ENCODE measurements at places on chromosomes 6 and 20. TPM values are rescaled to one million over a fixed set of nuclear protein-coding genes. Genes with fewer than 3 reads are reported as not detected.
A peak's percentile ranks its signal among the peaks of the same experiment; 100 is the strongest.

- H3K27me3 ChIP-seq: no peaks in the 10 kb centered on the region
- H3K4me1 ChIP-seq: peaks cover 2% of the 10 kb centered on the region
- H3K27ac ChIP-seq: no peak overlapping the region
- no peak for DNase-seq
Observed at GRCh38 chr20:7760247-7761031, 179.8 kb downstream of the HAO1 start.

The IMPG1 gene
- not detected for total RNA-seq

The NOTCH4 gene
- total RNA-seq: 0.37 TPM

DNA sequence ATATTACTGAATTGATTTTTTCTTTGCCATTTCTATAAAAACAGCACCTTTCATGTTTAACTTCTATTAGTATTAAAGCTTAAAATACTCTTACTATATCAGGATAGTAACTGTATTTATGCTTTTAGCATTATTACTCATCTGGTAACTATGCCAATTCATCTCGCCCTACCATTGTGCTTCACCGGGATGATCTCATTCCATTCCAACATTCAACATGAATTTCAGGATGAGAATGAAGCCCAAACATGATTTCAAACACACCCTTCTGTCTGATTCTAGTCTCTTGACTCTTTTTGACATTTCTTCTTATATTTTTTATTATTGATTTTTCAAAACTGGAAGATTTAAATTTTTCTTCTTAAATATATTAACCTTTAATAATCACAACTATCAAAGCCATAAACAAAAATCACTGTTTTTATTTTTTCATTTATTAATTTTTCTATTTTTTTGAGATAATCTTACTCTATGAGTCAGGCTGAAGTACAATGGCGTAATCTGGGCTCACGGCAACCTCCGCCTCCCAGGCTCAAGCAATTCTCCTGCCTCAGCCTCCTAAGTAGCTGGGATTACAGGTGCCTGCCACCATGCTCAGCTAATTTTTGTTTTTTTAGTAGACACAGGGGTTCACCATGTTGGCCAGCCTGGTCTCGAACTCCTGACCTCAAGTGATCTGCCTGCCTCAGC is 46.7 kb downstream of the GJA1 start:
- H3K4me3 ChIP-seq: no peak overlapping the region
- no peak overlapping the region for H3K27ac ChIP-seq
- H3K36me3 ChIP-seq: no peaks in the 10 kb centered on the region
- no peaks in the 10 kb centered on the region for H3K27me3 ChIP-seq

DNA sequence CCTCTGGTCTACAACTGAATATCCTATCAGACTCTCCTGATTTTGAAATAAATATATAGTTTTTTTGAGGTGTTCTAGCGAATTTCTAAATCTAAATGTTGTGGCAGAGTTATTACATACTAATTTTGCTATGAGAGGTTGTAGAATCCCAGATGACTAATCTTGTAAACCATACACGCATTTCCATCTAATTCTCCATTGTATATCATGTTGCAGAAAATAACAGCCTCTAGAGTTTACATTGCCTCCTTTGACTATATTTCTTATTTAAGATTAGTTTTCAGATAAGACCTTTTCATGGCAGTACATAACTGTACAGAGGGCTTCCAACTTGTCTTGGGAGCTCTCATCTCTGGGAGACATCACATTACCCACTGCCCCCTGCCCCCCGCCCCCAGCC is 22.9 kb downstream of the PTPN1 start:
- no peak for DNase-seq
- H3K27me3 ChIP-seq: no peaks in the 10 kb centered on the region
- H3K4me1 ChIP-seq: peaks cover 44% of the 10 kb centered on the region
- no peak overlapping the region for H3K4me3 ChIP-seq
- H3K27ac ChIP-seq: no peak overlapping the region

The ZFAND3 gene
- total RNA-seq: 39.6 TPM

DNA sequence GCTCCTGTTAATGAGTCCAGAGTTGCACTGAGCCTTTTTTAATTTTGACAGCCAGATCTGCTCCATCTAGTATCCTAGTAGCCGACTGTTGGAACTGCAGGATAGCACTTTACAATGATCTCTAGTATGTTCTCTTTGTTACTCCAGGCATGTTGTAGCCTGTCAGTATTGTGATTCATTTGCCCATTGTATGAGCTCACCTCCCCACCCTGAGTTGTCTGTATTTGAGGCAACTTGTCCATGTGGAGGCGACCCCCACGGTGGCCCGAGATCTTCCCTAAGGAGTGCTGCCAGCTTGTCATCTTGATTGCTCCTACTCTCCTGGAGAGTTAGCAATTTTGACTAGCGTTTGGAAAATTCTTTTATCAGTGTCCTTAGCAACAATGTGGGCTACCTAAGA is 67.2 kb downstream of the DHX35 start:
- H3K36me3 ChIP-seq: peaks cover 36% of the 10 kb centered on the region
- H3K27ac ChIP-seq: no peak overlapping the region
- peaks cover 17% of the 10 kb centered on the region for H3K4me1 ChIP-seq
- H3K27me3 ChIP-seq: no peaks in the 10 kb centered on the region
- no peak for DNase-seq

The BFSP1 gene
- 0.43 TPM for total RNA-seq

DNA sequence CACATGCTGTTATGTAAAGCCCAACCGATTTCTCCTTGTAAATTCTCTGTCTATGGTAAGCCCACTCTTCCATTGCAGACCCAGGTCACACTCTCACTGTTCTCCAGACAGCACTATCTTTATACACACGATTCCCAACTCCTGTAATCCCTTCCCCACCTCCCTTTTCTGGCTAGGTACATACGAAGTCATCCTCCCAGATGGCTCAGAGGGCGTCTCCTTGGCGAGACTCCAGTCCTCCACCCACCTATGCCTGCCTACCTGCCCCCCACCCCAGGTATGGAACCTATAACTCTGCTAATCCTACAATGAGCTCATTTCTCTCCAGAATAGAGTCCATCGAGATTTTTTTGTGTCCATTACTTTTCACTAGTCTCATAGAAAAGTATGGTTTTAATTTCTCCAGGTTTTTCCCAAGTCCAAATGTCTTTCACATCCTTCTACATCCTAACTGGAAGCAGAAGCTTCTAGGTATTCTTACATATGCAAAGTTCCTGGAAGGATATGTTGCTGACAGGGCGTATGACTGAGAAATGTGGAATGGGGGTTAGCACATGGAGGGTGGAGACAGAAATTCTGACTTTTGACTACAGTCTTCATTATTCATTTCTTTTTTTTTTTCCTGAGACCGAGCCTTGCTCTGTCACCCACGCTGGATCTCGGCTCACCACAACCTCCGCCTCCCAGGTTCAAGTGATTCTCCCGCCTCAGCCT is 22.8 kb downstream of the SCML4 start:
- H3K4me3 ChIP-seq: no peak overlapping the region
- H3K36me3 ChIP-seq: peaks cover 1% of the 10 kb centered on the region
- no peak for DNase-seq
- H3K27me3 ChIP-seq: peaks cover 7% of the 10 kb centered on the region
- no peak overlapping the region for H3K27ac ChIP-seq

DNA sequence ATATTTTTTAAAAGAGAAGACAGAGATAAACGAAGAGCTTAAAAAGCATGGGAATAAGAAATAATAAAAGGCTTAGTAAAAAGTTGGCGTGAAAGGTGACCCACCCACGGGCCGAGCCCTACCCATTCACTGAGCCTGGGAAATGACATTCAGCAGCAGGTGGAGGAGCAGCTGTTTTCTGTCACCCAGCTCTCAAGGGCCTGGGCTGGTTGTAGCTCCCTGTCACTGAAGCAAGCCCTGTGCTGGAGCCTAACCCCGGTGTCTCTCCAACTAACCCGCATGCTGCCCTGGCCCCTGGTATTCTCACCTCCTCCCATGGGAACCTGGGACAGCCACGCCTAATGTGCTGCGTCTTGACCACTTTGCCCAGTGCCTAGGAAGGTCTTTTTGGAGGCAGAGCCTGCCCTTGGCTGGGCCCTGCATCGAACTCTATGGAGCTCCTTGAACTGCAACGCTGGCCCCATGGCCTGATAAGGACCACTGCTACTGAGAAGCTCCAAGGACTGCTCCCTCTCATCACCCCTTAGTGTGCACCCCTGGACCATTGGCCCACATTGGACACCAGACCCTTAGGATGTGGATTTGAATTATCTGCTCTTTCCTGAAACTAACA is 68.8 kb upstream of the IYD start:
- peaks cover 4% of the 10 kb centered on the region for H3K27me3 ChIP-seq
- no peak for DNase-seq
- no peak overlapping the region for H3K27ac ChIP-seq
- H3K4me3 ChIP-seq: no peak overlapping the region
- no peaks in the 10 kb centered on the region for H3K36me3 ChIP-seq

GRCh38 chr6:170439366-170440361 is 113.4 kb downstream of the PSMB1 start:
- H3K4me3 ChIP-seq: no peak overlapping the region
- H3K4me1 ChIP-seq: no peaks in the 10 kb centered on the region
- no peaks in the 10 kb centered on the region for H3K36me3 ChIP-seq
- H3K27ac ChIP-seq: no peak overlapping the region

- peak; percentile 65 for DNase-seq
- peaks cover 5% of the 10 kb centered on the region for H3K4me1 ChIP-seq
- no peaks in the 10 kb centered on the region for H3K36me3 ChIP-seq
- no peak overlapping the region for H3K4me3 ChIP-seq
Observed at GRCh38 chr6:93423542-93423941, 4.2 kb upstream of the EPHA7 start.

DNA sequence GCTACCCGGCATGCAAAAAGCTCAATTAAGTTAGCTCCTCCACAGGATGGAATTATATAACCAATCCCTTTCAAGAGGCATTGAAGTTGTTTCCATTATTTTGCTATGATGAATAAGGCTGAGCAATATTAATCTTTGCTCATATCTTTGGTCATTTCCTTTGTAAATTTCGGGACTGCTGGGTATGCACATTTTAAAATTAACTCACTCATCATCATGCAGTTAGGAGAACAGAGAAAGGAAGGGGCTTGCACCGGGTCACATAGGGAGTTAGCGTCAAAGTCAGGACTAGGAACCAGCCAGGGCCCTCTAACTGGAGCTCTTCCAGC is 430 bp upstream of the FAM110A start:
- H3K4me1 ChIP-seq: peaks cover 39% of the 10 kb centered on the region
- H3K4me3 ChIP-seq: peak overlapping the region; percentile 84
- H3K27ac ChIP-seq: peak overlapping the region; percentile 85
- peaks cover 8% of the 10 kb centered on the region for H3K36me3 ChIP-seq
- H3K27me3 ChIP-seq: no peaks in the 10 kb centered on the region
- no peak for DNase-seq

DNA sequence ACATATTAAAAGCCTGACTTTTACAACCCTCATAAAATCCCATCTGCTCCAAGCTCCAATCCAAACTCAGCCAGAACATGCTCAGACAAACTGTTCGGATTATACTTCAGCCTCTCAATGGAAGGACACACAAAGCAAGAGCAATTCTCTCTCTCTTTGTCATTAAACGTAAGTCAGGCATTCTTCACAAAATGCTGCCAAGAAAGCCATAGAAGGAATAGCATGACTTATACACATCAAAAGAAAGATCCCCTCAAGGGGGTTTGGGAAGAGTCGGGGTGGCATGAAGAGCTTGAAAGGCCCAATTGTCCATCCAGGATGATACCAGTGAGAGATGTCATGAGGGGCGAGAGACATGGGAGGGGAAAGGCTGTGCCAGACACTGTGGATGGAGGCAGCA is 268.9 kb downstream of the PREX1 start:
- DNase-seq: no peak
- H3K4me1 ChIP-seq: no peaks in the 10 kb centered on the region
- peaks cover 4% of the 10 kb centered on the region for H3K27me3 ChIP-seq
- H3K36me3 ChIP-seq: no peaks in the 10 kb centered on the region

- H3K4me1 ChIP-seq: no peaks in the 10 kb centered on the region
- no peaks in the 10 kb centered on the region for H3K36me3 ChIP-seq
- H3K27me3 ChIP-seq: peaks cover 18% of the 10 kb centered on the region
- H3K4me3 ChIP-seq: no peak overlapping the region
- no peak for DNase-seq
- no peak overlapping the region for H3K27ac ChIP-seq
Observed at GRCh38 chr6:134880487-134881190, 69.3 kb downstream of the ALDH8A1 start.

- no peak for DNase-seq
- no peaks in the 10 kb centered on the region for H3K27me3 ChIP-seq
- no peak overlapping the region for H3K4me3 ChIP-seq
- H3K4me1 ChIP-seq: peaks cover 17% of the 10 kb centered on the region
- peak overlapping the region; percentile 14 for H3K27ac ChIP-seq
Observed at GRCh38 chr6:159754959-159755914, 6.6 kb upstream of the ACAT2 start.

The CDSN gene
- total RNA-seq: not detected

The SCAF8 gene
- 36.6 TPM for total RNA-seq

The TNFAIP3 gene
- total RNA-seq: 249 TPM

GRCh38 chr20:19096843-19097242 is 115.6 kb upstream of the SLC24A3 start:
- H3K27ac ChIP-seq: no peak overlapping the region
- no peak overlapping the region for H3K4me3 ChIP-seq
- no peaks in the 10 kb centered on the region for H3K4me1 ChIP-seq

DNA sequence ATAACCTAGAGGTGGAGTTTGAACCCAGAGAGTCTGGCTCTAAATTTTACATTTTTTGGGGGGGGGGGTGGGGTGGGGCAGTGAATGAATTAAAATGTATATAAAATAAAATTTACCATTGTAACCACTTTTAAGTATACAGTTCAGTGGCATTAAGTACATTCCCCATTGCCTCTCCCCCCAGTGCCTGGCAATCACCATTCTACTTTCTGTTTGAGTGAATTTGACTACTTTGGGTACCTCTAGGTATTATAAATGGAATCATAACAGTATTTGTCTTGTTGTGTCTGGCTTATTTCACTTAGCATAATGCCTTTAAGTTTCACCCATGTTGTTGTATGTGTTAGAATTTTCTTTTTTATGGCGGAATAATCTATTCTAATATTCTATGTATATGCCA is 2.7 kb downstream of the FAM110A start:
- H3K27ac ChIP-seq: peak overlapping the region; percentile 82
- peak overlapping the region; percentile 81 for H3K4me3 ChIP-seq
- H3K27me3 ChIP-seq: no peaks in the 10 kb centered on the region
- peaks cover 53% of the 10 kb centered on the region for H3K4me1 ChIP-seq
- DNase-seq: no peak

- H3K4me3 ChIP-seq: no peak overlapping the region
- H3K36me3 ChIP-seq: no peaks in the 10 kb centered on the region
- peaks cover 12% of the 10 kb centered on the region for H3K27me3 ChIP-seq
- peak; percentile 29 for DNase-seq
Observed at GRCh38 chr20:20073801-20074371, 21.6 kb downstream of the CFAP61 start.
